Spleen (tissue), 13 donors: ENCODE measurements at places on chromosomes 4 and X. TPM values are rescaled to one million over a fixed set of nuclear protein-coding genes. Genes with fewer than 3 reads are reported as not detected.

Gene CSAG3
- 0.76 TPM for polyA plus RNA-seq

Gene CENPVL2
- polyA plus RNA-seq = not detected

DNA sequence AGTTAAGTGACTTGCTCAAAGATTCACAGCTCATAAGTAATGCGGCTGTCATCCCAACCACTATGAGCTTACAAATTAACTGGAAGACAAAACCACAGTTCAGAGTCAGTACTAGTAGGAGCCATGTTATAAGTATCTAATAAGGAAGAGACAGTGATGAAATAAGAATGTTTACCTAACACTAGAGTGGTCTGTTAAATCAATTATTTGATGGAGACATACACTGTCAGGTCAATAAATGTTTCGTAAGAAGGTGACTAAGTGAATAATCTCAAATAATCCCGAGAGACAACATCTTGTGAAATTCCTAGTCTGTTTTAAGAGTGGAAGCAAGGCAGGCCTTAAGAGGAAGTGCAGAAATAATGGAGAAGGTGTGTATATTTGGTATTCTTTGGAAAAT, 25.8 kb upstream of the AMELX start:
- peak overlapping the region; percentile 47 for H3K27ac ChIP-seq
- no peaks in the 10 kb centered on the region for H3K4me1 ChIP-seq
- no peak overlapping the region for H3K4me3 ChIP-seq
- H3K27me3 ChIP-seq = no peaks in the 10 kb centered on the region
- no peaks in the 10 kb centered on the region for H3K36me3 ChIP-seq

Gene ASMT
- 0.11 TPM for polyA plus RNA-seq

DNA sequence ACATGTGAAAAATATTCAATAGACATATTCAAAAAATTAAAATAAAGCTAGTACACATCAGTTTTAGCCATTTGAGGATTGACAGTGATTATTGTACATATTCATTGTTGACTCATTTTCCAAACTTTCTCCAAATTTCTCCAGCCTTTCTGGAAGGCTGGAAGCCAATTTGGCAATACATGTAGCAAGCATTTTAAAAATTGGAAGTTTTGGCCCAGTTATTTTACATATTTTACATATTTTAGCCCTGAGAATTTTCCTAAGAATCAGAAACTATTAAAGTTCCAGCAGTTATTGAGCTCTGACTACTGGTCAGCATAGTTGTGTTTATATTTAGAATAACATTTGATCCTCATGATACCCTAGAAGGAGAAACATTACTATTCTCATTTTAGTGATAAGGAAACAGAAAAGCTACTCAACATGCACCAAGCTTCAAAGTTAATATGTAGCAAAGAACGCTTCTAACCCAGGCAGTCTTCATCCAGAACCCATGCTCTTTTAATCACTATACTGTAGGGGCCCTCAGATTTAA, 3.2 kb downstream of the CABS1 start:
- no peaks in the 10 kb centered on the region for H3K36me3 ChIP-seq
- no peaks in the 10 kb centered on the region for H3K4me1 ChIP-seq
- H3K4me3 ChIP-seq = no peak overlapping the region
- H3K27ac ChIP-seq = no peak overlapping the region

Gene HSFX3
- polyA plus RNA-seq = not detected

- no peaks in the 10 kb centered on the region for H3K27me3 ChIP-seq
- H3K27ac ChIP-seq = no peak overlapping the region
- no peak overlapping the region for H3K4me3 ChIP-seq
Observed at GRCh38 chr4:52173470-52174045, 122.5 kb downstream of the SPATA18 start.

Gene PKD2
- polyA plus RNA-seq = 3.8 TPM
